Stimulated activated CD8-positive, alpha-beta memory T cell treated with anti-CD3 and anti-CD28 coated beads, Interleukin-4, amount 100 ng/mL, for 1 hour (primary cell): ENCODE measurements at places on chromosomes 5 and 9.

DNA sequence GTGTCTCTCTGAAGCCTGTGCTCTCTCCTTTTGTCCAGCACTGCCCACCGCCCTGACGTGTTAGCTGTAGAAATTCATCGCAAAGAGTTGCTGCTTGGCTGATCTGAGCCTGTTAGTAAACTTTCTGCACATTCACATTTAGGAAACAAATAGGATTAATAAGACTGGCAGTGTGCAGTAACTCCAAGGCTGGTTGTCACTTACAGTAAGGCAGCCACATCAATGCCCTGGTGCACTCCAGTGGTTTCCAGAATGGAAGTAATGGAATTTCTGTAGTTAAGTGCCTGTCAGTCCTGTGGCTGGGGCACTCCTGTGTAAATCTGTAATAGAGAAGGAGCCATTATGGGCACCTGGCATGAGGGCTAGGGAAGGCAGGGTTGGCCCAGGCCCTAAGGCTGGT is 70.6 kb downstream of the DOCK2 start:
- no peak for DNase-seq

- DNase-seq: no peak
These were observed 461.3 kb upstream of the CLINT1 start for GRCh38 chr5:158320178-158320674.

- DNase-seq: no peak
These were observed 103.6 kb downstream of the GNA14 start for GRCh38 chr9:77544546-77544945.

- DNase-seq: no peak
These were observed 139.9 kb downstream of the RFX3 start for GRCh38 chr9:3385871-3386270.

GRCh38 chr9:98290411-98290810 is 35.0 kb upstream of the TBC1D2 start:
- no peak for DNase-seq

- DNase-seq: no peak
These were observed 495.8 kb upstream of the RORB start for GRCh38 chr9:74001382-74001781.

DNA sequence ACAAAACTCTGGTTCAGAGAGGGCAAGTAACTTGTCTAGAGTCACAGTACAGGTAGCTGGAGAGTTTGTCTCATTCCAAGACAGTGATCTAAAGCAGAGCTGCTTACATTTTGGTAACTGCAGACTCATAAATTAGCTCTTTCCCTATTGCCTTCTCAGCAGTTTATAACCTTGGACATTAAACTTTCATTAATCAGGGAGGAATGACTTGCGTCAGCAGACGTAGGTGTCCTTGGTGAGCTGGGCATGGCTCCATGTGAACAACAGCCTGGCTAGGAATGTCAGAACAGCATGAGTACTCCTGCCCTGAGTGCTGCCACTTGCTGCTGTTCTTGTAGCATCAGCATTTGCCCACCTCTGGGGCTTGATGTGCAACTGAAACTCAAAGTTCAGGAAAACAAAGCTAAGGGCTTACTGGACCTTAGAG is 2.2 kb upstream of the ALDOB start:
- no peak for DNase-seq

DNA sequence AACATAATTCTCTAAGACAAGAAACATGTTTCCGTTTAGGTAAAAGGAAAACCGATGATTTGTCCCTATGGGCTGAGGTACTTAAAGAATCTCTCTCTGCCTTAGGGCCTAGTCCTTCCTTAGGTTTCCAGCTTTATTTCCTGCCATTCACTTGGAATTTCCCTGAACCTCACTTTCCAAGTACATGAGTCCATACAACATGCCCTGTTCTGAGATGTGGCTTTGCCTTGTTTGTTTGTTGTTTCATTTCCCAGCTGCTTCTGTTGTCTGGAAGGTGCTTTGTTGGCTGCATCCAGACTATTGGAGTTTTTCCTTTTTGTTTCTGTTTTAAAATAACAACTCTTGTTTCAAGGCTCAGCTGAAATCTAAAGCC is 95.2 kb downstream of the ALDH1A1 start:
- DNase-seq: no peak

- no peak for DNase-seq
These were observed 252.4 kb upstream of the DAPK1 start for GRCh38 chr9:87245271-87245670.

GRCh38 chr5:14177634-14178033 is 34.5 kb downstream of the TRIO start:
- DNase-seq: no peak

GRCh38 chr9:6562871-6563430 is 82.6 kb downstream of the GLDC start:
- DNase-seq: no peak

GRCh38 chr9:77748214-77748772 is 100.2 kb upstream of the GNA14 start:
- no peak for DNase-seq

- no peak for DNase-seq
These were observed 99.6 kb downstream of the DOCK2 start for GRCh38 chr5:169736653-169737052.

DNA sequence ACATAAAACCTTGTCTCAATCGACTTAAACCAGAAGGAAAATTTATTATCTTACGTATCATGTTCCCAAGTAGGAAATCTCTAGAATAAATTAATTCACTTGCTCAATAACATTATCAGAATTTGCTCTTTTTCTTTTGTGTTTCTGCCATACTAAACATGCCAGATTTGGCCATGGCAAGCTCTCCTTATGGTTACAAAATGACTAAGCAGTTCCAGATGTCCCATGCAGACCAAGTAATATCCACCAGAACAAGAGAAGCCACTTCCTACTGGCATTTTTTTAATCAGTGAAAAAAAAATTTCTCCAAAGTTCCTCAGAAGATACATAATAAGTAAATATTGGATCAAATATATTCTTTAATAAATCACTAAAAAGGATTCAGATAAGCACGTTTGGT is 25.2 kb upstream of the ADAMTS6 start:
- DNase-seq: no peak

- no peak for DNase-seq
These were observed 21.4 kb downstream of the SEMA4D start for GRCh38 chr9:89476546-89476945.

- DNase-seq: no peak
These were observed 82.1 kb downstream of the PHAX start for GRCh38 chr5:126682856-126683255.

GRCh38 chr5:158759283-158759682 is 340.4 kb downstream of the EBF1 start:
- no peak for DNase-seq

- no peak for DNase-seq
These were observed 9.4 kb upstream of the REEP5 start for GRCh38 chr5:112931473-112931872.

DNA sequence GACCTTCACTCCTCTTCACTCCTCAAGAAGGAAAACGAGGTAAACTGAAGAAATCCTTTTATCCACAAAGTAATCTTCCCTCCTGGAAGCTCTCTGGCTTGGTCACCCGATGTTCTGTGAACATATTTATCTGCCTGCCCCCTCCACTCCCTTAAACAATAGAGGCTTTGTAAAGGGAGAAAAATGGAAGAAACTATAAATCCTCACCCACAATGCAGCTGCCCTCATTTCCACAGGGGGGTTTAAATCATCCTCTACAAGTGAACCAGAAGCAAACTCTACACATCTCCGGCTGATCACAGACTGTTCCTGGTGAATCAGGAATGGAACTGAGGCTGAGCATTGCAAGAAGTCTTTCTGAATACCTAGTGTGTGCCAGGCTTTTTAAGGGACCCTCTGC is 7.2 kb downstream of the INSYN2B start:
- DNase-seq: no peak

DNA sequence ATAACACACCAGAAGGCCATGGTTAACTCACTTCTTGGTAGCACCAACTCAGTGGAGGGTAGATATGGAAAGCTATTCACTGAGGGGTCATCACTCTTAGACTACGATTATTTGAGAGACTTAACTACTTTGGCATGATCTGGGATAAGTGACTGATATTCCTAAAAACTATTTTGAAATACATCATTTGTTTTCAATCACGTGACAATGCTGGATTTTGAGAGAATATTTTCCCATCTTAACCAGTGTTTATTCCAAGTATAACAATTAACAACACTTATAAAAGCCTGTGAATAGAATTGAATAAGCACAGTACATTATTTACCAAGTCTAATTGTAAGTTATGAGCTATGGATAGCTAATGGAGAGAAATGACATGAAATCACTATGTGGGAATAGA is 22.4 kb upstream of the CYLC2 start:
- no peak for DNase-seq

DNA sequence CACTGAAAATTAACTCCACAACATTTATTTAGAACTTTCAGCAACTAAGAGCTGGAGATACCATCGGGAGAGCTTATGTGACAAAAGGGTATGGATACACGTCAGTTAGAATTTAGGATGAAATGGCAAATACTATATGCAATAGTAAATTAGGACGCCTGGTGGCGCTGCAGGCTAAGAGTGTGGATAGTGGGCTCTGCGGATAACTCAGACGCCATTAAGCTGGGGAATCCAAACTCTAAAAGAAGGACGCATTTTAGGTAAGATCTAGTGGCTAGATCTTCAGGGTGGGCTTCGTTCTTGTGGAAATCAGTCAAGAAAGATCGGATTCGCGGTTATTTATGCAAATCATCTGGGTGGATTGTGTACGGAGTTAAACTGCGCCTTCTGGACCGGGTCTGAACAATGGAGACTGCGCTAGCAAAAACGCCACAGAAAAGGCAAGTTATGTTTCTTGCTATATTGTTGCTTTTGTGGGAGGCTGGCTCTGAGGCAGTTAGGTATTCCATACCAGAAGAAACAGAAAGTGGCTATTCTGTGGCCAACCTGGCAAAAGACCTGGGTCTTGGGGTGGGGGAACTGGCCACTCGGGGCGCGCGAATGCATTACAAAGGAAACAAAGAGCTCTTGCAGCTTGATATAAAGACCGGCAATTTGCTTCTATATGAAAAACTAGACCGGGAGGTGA is at the start of gene PCDHB5:
Gene PCDHB5, plus strand, starts transcription at position 177 of the 688 bp plus-strand sequence. Its CDS starts 229 bp downstream, at position 406.
- no peak for DNase-seq

- no peak for DNase-seq
These were observed 2.0 kb downstream of the GLIS3 start for GRCh38 chr9:4297786-4298254.

- no peak for DNase-seq
These were observed 280.1 kb upstream of the DMRT1 start for GRCh38 chr9:561427-561826.

DNA sequence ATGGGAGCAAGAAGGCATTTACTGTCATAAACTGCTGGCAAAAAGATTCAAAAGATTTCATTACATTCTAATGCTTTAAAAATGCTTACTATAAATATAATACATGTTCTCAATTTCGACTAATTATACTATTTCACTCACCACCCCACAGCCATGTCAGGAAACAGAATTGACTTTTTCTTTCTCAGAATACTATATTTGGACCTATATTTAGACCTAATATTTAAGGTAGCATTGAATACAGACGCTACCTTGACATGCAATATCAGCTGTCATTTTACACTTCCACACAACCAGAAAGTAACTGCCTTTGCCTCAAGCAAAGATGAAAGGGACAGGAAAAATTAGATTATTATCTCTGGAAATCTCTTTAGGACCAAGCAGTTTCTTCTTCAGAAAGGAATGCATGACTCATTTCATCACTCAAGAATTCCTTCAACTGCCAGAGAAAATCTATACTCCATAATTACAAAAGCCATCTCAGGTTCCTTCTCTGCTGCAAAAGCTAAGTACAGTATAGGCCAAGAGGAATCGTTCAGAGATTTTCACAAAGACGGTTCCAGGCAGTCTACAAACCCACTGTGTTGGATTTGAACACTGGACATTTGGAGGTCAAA is 11.8 kb upstream of the UBE2QL1 start:
- DNase-seq: no peak

GRCh38 chr5:76600716-76601115 is 22.5 kb downstream of the F2RL2 start:
- no peak for DNase-seq

- no peak for DNase-seq
These were observed 749 bp downstream of the SOWAHA start for GRCh38 chr5:132813599-132814502.

DNA sequence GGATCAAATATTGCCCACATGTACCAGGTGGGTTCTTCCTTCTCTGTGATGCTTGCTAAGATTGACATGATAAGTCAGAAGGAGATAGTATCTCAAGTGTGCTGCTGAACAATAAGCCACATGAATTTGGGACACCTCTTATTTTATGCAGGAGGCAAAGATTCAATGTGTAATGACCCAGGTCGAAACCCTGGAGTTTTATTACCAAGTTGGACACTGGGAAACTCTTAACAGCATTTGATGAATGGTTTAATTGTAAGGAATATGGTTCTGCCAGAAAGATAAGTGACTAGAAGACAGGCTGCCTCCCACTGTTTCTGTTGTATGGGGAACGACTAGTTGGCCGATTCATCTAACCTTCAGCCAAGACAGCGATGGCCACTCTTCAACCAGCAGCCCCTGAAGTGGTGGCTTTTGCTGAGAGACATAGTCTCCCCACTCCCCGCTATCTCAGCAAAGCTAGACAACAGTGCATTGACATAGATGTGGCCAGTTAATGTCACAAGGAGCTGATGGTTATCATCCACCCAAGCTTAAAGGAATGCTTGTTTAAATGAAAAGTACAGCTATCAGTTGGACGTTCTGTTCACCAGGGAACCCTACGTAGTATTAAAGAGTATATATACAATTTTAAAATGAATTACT is 407.7 kb downstream of the KDM4C start:
- DNase-seq: no peak

DNA sequence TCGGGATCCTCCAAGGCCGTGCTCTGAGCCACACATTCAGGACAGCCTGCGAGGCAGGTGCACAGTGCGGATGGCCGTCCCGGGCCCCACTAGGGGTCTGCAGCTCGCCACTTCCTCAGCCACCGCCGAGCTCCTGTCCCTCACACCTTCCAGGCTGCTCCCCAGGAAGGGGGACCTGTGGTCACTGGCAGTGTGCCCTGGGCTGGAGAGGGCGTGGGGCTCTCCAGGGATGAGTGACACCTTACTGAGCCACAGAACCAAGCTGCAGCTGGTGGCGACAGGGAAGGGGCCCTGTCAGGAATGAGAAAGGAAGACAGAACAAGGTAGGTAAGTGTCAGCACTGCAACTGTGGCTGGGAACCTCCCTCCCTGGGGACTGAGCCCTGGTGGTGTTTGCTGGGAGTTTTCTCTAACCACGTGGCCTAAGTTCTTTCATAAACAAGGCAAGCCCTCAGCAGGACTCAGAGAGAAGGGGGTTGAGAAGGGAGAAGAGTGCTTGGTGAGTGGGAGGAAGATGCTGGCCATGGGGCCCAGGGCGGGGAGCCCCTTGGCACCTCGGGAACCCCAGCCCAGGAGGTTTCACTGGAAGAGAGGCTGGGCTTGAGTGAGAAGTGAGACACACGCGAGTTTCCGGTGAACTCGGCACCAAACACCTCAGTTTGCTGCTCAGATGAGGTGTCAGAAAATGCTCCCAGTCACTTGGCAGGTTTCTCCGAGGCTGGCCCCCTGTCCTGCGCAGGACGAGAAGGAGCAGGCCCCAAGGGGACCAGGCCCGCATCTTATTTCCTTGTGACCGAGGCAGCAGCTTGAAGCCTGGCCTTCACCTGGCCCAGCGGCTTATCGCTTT is 5.2 kb downstream of the IL13 start:
- DNase-seq: no peak
